ENCODE measurements at places on chromosomes 1 and 21.

DNA sequence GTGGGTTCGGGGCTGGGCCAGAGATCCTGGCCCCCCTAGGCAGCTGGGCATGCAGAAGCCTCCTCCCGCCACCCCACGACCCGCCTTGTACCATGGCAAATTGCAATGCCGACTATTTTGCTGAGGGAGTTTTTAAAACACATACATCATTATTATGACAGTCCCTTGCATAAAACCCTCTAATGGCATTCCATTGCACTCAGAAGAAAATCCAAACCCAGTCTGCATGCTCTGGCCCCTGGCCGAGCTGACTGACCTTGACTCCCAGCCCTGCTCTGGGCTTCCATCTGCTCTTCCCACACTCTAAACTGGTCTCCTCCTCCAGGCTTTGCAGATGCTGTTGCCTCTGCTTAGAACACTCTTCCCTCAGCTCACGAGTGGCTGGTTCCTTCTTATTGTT lies 28.0 kb downstream of the PADI2 start:
- no peak for DNase-seq

DNA sequence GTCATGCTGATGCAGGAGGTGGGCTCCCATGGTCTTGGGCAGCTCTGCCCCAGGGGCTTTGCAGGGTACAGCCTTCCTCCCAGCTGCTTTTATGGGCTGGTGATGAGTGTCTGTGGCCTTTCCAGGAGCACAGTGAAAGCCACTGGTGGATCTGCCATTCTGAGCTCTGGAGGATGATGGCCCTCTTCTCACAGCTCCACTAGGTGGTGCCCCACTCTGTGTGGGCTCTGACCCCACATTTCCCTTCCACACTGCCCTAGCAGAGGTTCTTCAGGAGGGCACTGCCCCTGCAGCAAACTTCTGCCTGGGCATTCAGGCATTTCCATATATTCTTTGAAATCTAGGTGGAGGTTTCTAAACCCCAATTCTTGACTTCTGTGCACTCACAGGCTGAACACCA lies 1188.6 kb downstream of the MRPL39 start:
- DNase-seq: no peak

DNA sequence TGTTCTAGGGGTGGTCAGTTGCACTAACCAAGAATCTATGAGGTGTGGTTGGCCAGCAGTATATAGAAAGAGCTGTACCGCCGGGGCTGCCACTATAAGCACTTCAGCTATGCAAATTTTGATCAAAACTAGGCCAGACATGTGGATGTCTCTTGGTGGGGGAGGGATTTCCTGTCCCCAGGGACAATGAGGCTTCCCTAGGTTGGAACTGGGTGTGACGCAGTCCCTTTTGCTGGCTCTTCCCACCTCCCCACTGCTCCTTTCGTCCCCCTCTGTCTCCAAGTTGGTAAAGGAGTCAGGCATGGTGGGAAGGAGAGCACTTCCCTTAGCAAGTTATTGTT lies 13.6 kb downstream of the SDCCAG8 start:
- no peak for DNase-seq

GRCh38 chr1:107196973-107197562 lies 56.2 kb downstream of the NTNG1 start:
- no peak for DNase-seq

GRCh38 chr21:28154121-28154520 lies 838.6 kb downstream of the LTN1 start:
- no peak for DNase-seq
